MM.1S (cell line): ENCODE measurements at places on chromosomes 2 and 18.
A peak's percentile ranks its signal among the peaks of the same experiment; 100 is the strongest.

- no peak for DNase-seq
Observed at GRCh38 chr2:15640261-15640711, 48.6 kb downstream of the DDX1 start.

GRCh38 chr2:144519934-144520731 is at the start of gene ZEB2:
ZEB2 (minus strand) TSS chr2:144520119; CDS start chr2:144517350, 2,769 bp downstream.
- no peak for DNase-seq

- no peak for DNase-seq
Observed at GRCh38 chr18:8501044-8501443, 108.2 kb upstream of the RAB12 start.

DNA sequence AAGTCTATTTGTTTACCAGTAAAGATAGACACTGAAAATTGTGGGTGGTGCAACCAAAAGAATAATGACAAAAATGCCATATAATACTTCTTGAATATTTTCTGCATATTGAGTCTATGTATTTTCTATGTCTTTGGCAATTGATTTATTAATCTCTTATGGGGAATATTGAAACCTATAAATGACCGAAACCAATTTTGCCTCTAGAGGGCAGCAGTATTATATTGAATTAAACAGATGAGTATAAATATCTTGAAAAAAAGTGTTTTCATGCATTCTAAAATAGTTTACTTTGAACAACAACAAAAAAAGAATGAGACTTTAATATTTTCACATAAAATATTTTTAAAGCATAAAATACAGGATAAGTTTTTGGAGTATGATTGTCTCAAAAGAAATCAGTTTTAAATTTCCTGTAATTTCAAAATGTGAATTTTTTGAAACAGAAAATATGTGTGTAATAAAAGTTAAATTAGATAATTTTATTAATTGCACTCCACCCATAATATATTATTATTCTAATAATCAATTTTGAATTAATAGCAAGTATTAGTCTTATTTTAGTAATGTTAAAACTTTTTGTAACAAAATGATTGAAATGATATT is 49.9 kb upstream of the CALCRL start:
- DNase-seq: no peak

DNA sequence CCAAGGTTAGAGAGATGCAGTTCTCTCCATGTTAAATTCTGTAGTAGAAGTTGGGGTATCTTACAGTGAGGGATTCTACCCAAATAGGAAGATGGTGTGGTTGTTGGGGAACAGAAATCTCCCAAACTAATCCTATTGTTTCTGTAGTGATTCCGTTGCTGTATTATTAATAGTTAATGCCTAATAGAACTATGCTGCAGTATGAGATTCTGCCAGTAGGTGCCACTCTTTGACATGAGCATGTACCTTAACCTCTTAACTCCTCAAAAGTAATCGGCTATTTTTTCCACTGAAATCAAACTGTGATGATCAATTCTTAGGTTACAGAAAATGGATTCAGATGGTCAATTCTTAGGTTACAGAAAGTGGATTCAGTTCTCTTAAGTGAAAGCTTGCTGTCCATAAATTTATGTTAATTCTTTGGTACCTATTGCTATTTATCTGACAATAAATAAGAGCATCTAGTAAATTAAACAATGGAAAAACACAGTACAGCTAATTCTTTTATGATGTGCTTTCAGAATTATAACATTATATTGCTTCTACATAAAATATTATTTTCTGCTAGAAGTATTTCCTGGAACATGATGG is 97.9 kb upstream of the DLX2 start:
- DNase-seq: no peak

- no peak for DNase-seq
Observed at GRCh38 chr18:35141567-35142274, 99.1 kb upstream of the ZNF397 start.

DNA sequence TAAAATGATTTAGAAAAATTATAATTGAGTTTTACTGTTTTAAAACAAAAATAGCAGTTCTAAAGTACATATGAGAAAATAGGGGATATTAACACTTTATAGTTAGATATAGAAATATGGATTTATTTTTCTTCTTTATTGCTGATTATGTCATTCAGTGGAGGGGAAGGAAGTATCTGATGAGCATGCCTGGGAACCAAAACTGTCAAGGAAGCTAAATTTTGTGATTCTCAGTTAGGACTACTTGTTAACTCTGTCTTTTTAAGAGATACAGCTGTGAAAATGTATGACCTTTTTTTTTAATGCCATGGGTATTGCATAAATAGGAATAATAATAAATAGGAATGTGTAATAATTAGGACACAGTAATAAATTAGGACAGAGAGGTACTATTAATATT is 44.8 kb downstream of the ITGAV start:
- DNase-seq: no peak

GRCh38 chr2:20192781-20193180 is 32.1 kb downstream of the SDC1 start:
- DNase-seq: no peak

- DNase-seq: no peak
Observed at GRCh38 chr2:200335657-200336056, 29.2 kb downstream of the SPATS2L start.

DNA sequence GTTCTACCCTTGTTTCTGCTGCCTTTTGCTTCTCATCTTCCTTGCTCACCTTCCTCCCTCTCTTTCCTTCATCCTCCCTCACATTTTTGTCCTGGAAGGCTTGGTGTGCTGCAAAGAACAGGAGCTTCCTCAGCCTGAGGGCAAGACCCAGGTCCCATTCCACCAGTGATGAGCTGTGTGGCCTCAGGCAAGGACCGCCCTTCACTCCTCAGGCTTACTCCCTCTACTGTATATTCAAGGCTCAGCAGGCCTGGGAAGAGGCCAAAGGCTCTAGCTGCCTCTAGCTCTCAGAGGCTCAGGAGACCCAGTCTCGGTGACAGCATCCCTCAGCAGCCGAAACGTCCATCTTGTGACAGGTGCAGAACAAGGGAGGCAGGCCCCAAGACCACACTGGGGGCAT is 97.5 kb downstream of the MRO start:
- no peak for DNase-seq

- DNase-seq: no peak
Observed at GRCh38 chr2:206969192-206969591, 29.9 kb downstream of the CPO start.

DNA sequence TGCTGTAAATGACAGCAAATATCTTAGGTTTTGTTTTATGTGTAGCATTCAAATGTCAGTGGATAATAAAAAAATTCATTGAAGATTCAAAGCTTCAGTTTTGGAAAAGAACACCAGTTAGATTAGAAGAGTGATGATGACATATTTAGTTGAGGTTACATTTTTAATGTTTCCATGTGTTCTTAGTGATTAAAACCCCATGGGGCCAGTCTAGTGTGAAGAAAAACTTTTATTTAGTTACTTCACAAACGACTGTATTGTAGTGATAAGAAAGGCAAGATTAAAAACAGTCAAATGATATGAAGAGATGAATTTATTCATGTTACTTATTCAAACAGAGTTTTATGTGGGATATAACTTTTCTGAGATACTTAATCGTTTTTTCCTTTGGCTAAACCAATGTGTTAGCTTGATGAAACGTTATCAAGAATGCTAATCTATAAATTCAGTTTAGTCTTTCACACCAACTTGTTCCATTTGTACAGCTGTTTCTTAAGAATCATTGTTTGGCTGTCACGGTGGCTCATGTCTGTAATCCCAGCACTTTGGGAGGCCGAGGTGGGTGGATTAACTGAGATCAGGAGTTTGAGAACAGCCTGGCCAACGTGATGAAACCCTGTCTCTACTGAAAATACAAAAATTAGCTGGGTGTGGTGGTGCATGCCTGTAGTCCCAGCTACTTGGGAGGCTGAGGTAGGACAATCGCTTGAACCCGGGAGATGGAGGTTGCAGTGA is 11.6 kb downstream of the BMPR2 start:
- no peak for DNase-seq

DNA sequence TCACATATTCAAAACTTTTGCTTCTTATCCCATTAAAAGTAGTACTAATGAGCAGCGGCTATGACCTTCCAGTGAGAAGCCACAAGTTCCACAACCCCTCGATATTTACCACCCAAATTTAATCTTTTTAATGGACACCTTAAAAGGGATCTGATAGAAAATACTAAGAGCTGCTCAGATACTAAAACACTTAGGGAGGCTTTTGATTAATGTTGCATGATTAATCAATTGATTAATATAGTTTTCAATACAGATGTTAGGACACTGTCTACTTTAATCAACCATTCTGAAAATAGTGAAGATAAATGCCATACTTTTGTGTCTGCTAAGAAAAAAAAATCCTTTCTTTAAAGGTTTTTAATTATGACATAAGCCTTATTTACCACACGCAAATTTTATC is 1312.8 kb upstream of the ACVR2A start:
- DNase-seq: no peak

- no peak for DNase-seq
Observed at GRCh38 chr2:217038001-217038400, 178.1 kb upstream of the TNP1 start.

- DNase-seq: no peak
Observed at GRCh38 chr2:205060269-205060668, 515.0 kb downstream of the PARD3B start.

DNA sequence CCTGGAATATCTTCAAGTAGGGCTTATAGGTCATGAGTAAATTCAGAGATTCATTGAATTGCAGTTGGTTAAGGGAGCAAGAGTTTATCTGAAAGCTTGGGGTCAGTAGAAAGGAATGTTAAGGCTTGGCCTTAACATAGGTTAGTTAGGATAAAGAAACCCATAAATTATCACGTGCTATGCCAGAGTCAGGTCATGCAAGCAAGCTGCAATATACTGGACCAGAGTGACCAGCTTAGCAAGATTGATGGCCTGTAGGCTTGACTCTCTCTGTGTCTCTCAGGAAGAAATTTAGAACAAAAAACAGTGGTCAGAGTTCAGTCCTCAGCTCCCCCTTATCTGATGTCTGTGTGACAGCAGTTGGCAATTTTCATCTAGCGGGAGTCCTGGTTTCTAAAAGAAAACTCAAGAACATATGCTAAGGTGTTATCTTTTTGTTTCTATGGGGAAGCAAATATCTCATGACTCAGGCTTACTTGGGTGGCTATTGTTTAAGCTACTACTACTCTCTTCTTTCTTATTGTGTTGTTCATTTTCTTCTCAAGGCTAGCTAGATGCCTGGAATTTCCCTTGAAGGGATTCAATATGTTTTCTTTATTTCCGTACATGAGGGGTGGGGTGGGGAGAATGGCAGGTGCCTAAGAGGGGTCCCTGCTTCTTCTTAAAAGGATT is 28.7 kb upstream of the MARCO start:
- DNase-seq: no peak

GRCh38 chr2:24984912-24985311 is 13.2 kb upstream of the DNAJC27 start:
- DNase-seq: no peak

GRCh38 chr18:54584065-54584464 is 7.0 kb upstream of the DYNAP start:
- DNase-seq: no peak

- DNase-seq: no peak
Observed at GRCh38 chr2:10137053-10137843, 14.7 kb downstream of the RRM2 start.

GRCh38 chr18:38301621-38302020 is 736.0 kb upstream of the CELF4 start:
- peak; percentile 8 for DNase-seq

DNA sequence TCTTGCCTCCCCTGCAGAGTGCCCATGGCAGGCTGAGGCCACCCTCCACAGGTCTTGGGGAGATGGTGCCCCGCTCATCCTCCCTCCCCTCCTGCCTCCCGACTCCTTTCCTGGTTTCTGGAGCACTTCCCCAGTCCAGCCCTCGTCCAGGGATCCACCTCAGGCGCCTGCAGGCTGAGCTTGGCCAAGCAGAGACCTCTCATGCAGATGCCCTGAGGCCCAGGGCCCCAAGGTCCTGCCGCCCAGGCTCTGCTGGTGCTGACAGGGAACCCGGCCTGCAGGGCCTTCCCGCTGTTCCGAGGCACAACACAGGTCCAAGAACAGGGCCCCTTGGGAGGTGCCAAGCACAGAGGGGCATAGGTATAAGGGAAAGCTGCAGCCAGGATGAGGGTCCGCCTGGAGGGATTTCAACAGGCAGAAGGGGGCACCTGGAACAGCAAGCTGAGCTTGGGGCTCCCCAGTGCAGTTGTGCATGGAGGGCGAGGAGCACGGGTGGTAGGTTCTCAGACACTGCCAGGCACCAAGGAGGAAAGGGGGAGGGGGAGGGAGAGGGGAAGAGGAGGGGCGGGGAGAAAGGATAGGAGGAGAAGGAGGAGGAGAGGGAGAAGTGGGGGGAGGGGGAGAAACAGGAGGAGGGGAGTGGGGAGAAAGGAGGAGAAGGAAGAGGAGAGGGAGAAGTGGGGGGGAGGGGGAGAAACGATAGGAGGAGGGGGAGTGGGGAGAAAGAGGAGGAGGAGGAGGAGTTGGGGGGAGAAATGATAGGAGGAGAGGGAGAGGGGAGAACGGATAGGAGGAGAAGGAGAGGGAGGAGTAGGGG is 1.2 kb upstream of the ANO7 start:
- DNase-seq: no peak

DNA sequence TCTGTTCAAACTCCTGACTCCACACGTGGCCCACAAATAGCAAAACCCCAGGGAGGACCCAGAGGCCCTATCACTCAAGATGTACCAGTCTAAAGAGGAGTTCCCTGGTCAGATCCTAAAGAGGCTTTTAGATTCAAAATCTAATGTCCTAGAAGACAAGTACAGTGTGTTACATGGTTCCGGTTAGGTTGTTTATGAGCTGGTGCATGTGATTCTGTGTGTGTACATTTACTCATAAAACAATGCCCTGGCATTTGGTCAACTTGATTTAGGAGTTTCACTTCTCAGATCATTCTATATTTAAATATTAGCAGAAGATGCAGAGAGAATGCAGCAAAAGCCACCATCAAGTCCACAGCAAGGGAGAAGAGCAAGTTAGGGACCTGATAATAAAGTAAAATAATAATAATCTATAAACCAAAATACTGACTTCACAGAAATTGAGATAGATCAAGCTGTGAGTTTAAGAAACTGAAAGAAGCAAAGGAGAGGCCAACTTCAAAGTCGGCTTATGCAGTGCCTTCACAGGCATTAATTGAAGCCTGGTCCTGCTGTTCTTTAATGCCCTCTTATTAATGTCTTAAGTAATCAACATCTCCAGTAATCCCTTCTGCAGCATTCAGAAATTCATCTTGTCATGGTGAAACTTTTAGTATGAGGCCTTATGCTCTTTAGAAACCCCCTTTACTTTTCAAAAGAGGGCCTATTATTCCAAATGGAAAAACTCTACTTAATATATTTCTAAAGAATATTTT is 4.2 kb upstream of the AP1S3 start:
- peak; percentile 67 for DNase-seq
